PC-9 (cell line): ENCODE measurements at places on chromosomes 2 and 18. TPM values are rescaled to one million over a fixed set of nuclear protein-coding genes. Genes with fewer than 3 reads are reported as not detected.

- no peak overlapping the region for H3K27ac ChIP-seq
- H3K4me3 ChIP-seq: no peak overlapping the region
- no peak for DNase-seq
- H3K27me3 ChIP-seq: no peaks in the 10 kb centered on the region
- H3K4me1 ChIP-seq: peaks cover 27% of the 10 kb centered on the region
These were observed 88.0 kb upstream of the RTN4 start for GRCh38 chr2:55138014-55138881.

DNA sequence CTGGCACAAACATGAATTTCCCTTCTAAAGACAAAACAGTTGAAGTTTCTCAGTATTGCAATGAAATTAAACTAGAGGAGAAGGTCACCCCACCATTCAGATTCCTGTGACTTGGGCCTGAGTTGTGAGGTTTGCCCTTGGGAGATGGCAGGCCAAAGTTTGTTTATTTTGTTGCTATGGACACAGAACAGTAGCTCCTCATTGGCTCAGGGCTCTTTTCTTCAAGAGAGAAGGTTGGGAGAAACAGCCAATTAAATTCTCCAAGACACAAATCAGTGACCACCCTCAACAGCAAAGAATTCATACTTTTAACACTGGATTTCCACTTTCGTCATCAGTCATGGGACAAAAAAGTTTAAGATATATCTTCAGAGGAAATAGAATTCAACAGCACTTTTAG is at the start of gene FLACC1:
FLACC1 (minus strand) TSS at position 125 of the 400 bp plus-strand sequence. CDS start 5,941 bp downstream, outside the sequence.
- H3K4me3 ChIP-seq: no peak within 1 kb of the TSS
- H3K4me1 ChIP-seq: peaks cover 7% of the 10 kb centered on the region; the same call in 1 of the 2 replicates
- no peaks in the 10 kb centered on the region for H3K36me3 ChIP-seq
- peak; percentile 34 for DNase-seq
- H3K27me3 ChIP-seq: no peaks in the 10 kb centered on the region

- H3K27ac ChIP-seq: no peak overlapping the region
- no peak overlapping the region for H3K4me3 ChIP-seq
- no peaks in the 10 kb centered on the region for H3K36me3 ChIP-seq
These were observed 53.7 kb upstream of the TWSG1 start for GRCh38 chr18:9280849-9281248.

DNA sequence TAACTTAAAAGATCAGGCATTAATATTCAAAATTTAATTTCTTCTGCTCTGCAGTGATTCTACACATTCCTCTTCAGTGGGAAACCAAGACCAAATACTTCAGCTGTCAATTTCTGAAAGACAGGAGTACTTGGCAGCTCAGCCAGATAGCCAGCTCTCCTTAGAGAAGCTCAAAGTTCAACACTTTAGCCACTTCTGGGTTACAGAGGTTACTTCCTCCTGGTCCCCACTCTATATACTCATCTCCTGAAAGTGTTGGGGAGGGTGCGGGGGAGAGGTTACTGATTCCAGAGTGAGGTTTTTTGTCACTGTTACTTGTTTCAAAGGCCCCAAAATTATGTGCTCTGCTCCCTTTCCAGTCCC is 4.1 kb downstream of the CYTIP start:
- H3K36me3 ChIP-seq: no peaks in the 10 kb centered on the region
- no peaks in the 10 kb centered on the region for H3K27me3 ChIP-seq
- DNase-seq: no peak
- H3K4me1 ChIP-seq: no peaks in the 10 kb centered on the region
- no peak overlapping the region for H3K27ac ChIP-seq
- H3K4me3 ChIP-seq: no peak overlapping the region

GRCh38 chr18:7856116-7856515 is 289.0 kb downstream of the PTPRM start:
- H3K4me1 ChIP-seq: peaks cover 27% of the 10 kb centered on the region
- peak overlapping the region; percentile 41 for H3K27ac ChIP-seq
- no peak overlapping the region for H3K4me3 ChIP-seq
- no peaks in the 10 kb centered on the region for H3K27me3 ChIP-seq
- no peaks in the 10 kb centered on the region for H3K36me3 ChIP-seq
- DNase-seq: no peak

DNA sequence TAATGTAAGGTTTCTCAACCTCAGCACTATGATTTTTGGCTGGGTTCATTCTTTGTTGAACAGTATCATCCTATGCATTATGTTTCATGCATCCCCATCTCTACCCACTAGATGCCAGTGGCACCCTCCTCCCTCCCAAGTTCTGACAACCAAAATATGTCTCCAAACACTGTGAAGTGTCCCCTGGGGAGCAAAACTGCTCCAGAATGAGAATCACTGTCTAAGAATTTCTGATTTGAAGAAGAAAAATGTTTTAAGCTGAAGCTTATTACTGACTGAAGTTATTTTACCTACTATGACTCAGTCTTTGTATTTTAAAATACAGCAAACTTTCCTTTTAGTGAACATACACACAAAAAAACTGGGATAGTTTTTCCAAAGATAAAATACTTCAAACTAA is 3.4 kb downstream of the THADA start:
- peaks cover 12% of the 10 kb centered on the region for H3K4me1 ChIP-seq
- no peak overlapping the region for H3K4me3 ChIP-seq
- H3K27ac ChIP-seq: no peak overlapping the region
- peaks cover 25% of the 10 kb centered on the region; the same call in 1 of the 2 replicates for H3K36me3 ChIP-seq

DNA sequence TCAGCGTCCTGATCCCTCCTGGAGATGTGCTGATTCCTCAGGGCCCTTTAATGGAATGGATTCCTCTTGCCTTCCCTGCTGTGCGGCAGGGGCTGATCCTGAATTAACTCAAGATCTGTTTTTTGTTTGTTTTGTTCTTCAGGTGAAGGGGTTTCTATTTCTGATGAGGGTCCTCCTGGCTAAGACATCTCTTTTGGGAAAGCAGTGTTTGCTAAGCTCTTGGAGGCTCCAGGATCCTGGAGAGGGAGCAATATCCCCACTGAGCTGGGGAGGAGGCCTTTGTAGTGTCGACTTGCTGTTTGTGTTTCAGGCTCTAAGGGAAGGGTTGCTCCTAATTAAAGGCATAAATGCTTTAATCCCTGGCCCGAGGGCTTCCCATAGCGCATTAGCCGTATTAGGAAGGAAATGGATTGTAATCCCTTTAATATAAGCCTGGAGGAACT is 65.3 kb upstream of the FOXI3 start:
- no peak overlapping the region for H3K27ac ChIP-seq
- H3K4me1 ChIP-seq: no peaks in the 10 kb centered on the region
- DNase-seq: no peak

DNA sequence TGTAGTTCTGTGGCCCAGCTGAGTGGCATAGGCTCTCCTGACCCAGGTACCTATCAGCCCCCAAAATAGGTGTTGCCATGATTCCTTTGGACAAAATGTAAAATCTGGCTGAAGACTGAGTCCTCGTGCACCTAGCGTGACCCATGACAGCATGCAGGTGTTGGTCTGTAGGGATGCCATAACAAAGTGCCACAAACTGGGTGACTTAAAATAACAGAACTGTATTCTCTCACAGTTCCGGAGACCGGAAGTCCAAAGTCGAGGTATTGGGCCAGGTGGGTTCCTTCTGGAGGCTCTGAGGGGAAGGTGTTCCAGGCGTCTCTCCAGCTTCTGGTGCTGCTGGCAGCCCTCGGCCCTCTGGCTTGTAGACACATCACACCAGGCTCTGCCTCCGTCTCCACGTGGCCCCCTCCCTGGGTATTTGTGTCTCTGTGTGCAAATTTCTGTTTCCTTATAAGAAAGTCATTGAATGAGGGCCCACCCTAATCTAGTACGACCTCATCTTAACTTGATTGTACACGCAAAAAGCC is 34.5 kb downstream of the LRRFIP1 start:
- H3K27ac ChIP-seq: no peak overlapping the region
- H3K4me1 ChIP-seq: peaks cover 46% of the 10 kb centered on the region
- no peaks in the 10 kb centered on the region for H3K27me3 ChIP-seq
- H3K4me3 ChIP-seq: no peak overlapping the region; the same call in 1 of the 2 replicates

- peaks cover 20% of the 10 kb centered on the region for H3K4me1 ChIP-seq
- no peaks in the 10 kb centered on the region for H3K27me3 ChIP-seq
- no peak overlapping the region for H3K4me3 ChIP-seq
- no peaks in the 10 kb centered on the region for H3K36me3 ChIP-seq
These were observed 73.5 kb downstream of the HNRNPLL start for GRCh38 chr2:38529208-38529607.

DNA sequence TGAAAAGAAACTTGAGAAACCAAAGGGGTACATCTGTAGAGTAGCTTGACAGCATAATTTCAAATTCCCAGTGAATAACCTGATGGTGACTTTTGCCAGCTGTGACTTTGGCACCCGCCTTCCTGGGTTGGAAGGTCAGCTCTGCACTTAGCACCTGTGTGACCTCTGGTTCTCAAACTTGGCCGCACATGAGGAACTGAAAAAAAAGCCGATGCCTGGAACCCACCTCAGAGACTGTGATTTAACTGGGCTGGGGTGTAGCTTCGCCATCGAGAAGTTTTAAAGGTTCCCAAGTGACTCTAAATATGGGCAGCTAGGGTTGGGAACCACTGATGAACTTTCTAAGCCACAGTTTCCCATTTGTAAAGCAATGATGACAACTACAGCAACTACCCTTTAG is 6.5 kb downstream of the EFEMP1 start:
- H3K4me3 ChIP-seq: no peak overlapping the region
- H3K36me3 ChIP-seq: no peaks in the 10 kb centered on the region
- no peak for DNase-seq
- H3K27ac ChIP-seq: no peak overlapping the region
- H3K4me1 ChIP-seq: no peaks in the 10 kb centered on the region; the same call in 1 of the 2 replicates
- H3K27me3 ChIP-seq: no peaks in the 10 kb centered on the region

- no peak overlapping the region for H3K4me3 ChIP-seq
- no peak overlapping the region for H3K27ac ChIP-seq
These were observed 185.4 kb downstream of the TFCP2L1 start for GRCh38 chr2:121099329-121100290.

GRCh38 chr2:215622837-215623236 is 187.0 kb upstream of the FN1 start:
- H3K27ac ChIP-seq: no peak overlapping the region
- H3K4me1 ChIP-seq: peaks cover 38% of the 10 kb centered on the region
- no peaks in the 10 kb centered on the region for H3K27me3 ChIP-seq
- no peaks in the 10 kb centered on the region for H3K36me3 ChIP-seq
- peak; percentile 19 for DNase-seq

- no peaks in the 10 kb centered on the region for H3K4me1 ChIP-seq
- H3K36me3 ChIP-seq: no peaks in the 10 kb centered on the region
- no peak overlapping the region for H3K4me3 ChIP-seq
- H3K27ac ChIP-seq: no peak overlapping the region
- H3K27me3 ChIP-seq: peaks cover 21% of the 10 kb centered on the region; the same call in 1 of the 2 replicates
These were observed 383.3 kb downstream of the MTX2 start for GRCh38 chr2:176652300-176653182.

GRCh38 chr2:195907474-195907873 is 161.2 kb downstream of the DNAH7 start:
- H3K36me3 ChIP-seq: no peaks in the 10 kb centered on the region
- H3K4me1 ChIP-seq: no peaks in the 10 kb centered on the region
- no peaks in the 10 kb centered on the region for H3K27me3 ChIP-seq
- H3K27ac ChIP-seq: no peak overlapping the region
- no peak for DNase-seq
- no peak overlapping the region for H3K4me3 ChIP-seq

DNA sequence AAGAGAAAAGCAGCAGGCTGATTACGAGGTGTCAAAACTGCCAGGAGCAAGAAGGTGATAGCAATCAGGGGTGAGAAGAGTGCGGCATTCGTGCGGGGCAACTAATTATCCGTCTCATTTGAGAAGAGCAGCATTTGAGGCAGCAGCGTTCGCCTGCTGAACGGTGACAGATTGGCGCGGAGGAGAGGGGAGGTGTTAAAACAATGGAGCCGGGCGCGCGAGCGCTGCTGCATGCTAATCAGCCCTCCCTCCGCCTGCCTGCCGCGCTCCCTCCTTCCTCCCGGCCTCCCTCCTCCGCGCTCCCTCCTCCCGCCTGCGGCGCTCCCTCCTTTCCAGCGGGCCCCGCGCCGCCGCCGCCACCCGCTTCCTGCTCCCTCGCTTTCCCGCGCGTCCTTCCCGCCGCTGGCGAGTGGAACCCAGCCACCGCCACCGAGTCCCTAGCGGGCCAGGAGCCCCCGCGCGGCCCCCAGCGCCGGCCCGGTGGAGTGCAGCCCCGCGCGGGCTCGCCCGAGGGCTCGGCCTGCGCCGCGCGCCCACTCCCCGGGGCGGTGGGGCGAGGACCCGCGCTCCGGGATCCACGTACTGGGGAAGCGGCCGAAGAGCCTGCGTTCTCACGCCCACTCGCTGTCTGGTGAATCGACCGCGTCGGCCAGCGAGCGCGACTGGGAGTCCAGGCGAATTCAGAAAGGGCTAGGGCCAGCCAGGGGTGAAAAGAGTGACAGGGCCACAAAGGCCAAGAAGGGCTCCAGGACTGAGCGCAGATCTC is 69.5 kb upstream of the PSMD14 start:
- DNase-seq: no peak
- no peaks in the 10 kb centered on the region for H3K36me3 ChIP-seq
- no peaks in the 10 kb centered on the region for H3K27me3 ChIP-seq

- H3K27me3 ChIP-seq: no peaks in the 10 kb centered on the region
- no peak overlapping the region for H3K4me3 ChIP-seq
- DNase-seq: peak; percentile 40
- no peaks in the 10 kb centered on the region for H3K36me3 ChIP-seq
These were observed 113.5 kb downstream of the EFEMP1 start for GRCh38 chr2:55809875-55810621.

DNA sequence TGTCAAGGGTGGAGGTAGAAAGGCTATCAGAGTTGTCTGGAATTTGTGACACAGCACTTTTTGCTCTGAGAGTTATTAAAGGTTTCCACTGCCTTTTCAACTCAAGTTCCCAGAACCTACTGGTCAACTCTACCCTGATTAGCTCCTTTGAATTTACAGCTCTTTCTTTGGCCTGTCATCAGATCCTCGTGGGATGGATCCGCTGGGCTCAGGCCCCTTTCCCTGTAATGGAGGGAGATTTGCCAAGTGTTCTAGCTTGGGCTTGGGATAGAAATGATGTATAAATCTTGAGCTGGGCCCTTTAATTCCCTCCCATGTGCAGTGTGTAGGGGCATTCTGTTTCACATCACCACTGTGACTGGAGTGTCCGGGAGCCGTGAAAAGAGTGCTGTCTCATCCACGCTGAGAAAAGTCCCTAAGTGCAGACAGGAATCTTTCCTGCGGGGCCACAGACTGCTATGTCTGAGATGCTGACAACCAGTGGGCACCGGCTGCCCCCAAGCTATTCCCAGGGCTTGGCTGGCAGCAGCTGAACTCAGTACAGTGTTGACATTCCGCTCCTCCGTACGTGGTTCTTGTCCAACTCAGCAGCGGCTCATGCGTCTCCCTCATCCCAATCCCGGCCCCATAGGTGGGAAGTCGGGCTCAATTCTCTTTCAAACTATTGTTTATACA is 46.9 kb upstream of the ARHGAP28 start:
- no peak overlapping the region for H3K27ac ChIP-seq
- peaks cover 26% of the 10 kb centered on the region for H3K27me3 ChIP-seq
- no peaks in the 10 kb centered on the region for H3K36me3 ChIP-seq
- no peak overlapping the region for H3K4me3 ChIP-seq
- no peaks in the 10 kb centered on the region for H3K4me1 ChIP-seq
- DNase-seq: no peak

GRCh38 chr2:221096706-221097567 is 475.2 kb downstream of the EPHA4 start:
- no peak overlapping the region for H3K4me3 ChIP-seq
- H3K27me3 ChIP-seq: no peaks in the 10 kb centered on the region
- no peak overlapping the region for H3K27ac ChIP-seq
- H3K4me1 ChIP-seq: no peaks in the 10 kb centered on the region
- no peak for DNase-seq
- H3K36me3 ChIP-seq: no peaks in the 10 kb centered on the region

RBM44 gene
- 0.94 and 1.5 TPM in 2 replicates for total RNA-seq

KLHL41 gene
- total RNA-seq: not detected in 2 replicates

DCC gene
- not detected in 2 replicates for total RNA-seq

UGT1A4 gene
- total RNA-seq: 73.6 and 93.0 TPM in 2 replicates

CLASP1 gene
- 61.8 and 83.5 TPM in 2 replicates for total RNA-seq

CNDP1 gene
- not detected in 2 replicates for total RNA-seq

AMER3 gene
- total RNA-seq: not detected in 2 replicates

IGFBP5 gene
- total RNA-seq: 5.5 and 10.0 TPM in 2 replicates
